Right lung (tissue), 10 donors: ENCODE measurements at places on chromosomes 5 and 9.
A peak's percentile ranks its signal among the peaks of the same experiment; 100 is the strongest.

DNA sequence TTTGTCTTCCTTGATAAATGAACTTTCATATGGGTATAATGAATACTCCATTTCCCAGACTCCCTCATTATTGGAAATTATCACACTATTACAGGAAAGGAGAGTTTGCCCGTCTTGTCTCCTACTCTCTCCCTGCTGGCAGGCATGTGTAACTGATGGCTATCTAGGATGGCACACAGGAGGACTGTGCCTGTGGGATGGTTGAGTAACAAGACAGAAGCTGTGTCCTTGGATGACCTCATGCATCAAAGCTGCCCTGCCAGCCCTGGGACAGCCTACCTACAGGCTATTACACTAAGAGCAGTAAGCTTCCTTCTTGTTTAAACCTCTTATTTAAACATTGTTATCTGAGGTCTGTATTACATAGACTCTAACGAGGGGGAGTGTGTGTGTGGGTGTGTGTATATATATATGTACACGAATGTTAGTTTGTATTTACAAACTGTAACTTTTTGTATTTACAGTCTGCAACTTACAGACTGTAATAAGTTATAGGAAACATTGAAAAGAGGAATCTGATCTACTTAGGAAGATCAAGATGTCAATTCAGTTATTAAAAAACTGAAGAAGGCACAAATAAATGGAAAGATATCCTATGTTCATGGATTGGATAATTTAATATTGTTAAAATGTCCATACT is 247.6 kb upstream of the ACO1 start:
- DNase-seq, result no peak

DNA sequence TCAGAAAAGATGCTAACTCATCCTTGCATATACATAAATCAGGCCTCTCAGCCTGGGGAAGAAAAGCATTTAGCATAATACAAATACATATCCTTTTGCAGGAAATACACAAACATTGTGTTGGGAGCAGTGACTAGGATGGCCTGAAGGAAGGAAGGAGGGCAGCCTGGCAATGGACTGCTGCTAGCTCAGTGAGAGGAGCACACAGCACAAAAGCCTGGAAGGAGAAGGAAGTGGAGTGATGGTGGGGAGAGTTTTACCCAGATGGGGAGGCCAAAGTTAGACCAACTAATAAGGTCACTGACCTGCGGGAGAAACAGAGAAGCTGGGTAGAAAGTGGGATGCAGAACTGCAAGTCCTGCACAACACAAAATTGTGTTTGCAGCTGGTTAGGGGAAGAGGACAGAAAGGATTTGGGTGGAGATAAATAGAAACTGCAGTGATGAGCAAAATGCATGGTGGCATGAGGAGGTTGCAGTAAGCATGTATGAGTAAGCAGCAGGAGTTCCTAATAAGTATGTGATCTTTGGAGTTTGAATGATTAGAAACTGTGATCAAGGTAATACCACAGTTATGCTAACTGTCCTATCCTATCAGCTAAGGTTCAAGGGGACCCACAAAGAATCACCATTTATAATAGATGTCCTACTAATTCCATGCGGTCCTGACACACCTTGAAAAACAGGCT is 39.5 kb downstream of the SEMA6A start:
- no peak for DNase-seq

GRCh38 chr9:90029386-90029785 is 424.6 kb downstream of the GADD45G start:
- no peak for DNase-seq

- DNase-seq, result no peak
These were observed 43.2 kb upstream of the NR3C1 start for GRCh38 chr5:143446535-143447226.

GRCh38 chr5:37717613-37718431 is 122.0 kb downstream of the GDNF start:
- DNase-seq, result peak; percentile 75

GRCh38 chr5:61275841-61276240 is 56.2 kb upstream of the ZSWIM6 start:
- DNase-seq, result no peak

GRCh38 chr5:161934486-161934885 is 86.6 kb downstream of the GABRA1 start:
- DNase-seq, result no peak

GRCh38 chr9:113042884-113043657 is 13.5 kb downstream of the ZFP37 start:
- no peak for DNase-seq

DNA sequence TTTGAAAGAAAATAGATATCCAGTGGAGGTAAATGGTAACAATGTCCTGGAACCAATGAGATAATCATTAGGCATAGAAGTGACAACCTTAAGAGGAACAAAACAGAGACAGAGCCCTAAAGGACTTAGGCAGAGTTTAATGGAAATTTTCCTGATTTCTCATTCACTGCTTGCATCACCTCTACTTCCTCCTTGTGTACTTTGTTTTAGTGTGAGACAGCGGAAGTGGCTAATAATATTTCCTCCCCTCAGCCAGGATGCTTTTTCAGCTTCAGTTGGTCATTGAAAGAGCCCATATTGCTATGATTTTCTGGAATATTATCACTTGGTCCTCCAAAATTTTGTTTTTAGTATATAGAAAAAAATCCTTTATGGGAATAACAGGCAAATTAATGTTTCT is 153.4 kb upstream of the MPDZ start:
- DNase-seq, result no peak

DNA sequence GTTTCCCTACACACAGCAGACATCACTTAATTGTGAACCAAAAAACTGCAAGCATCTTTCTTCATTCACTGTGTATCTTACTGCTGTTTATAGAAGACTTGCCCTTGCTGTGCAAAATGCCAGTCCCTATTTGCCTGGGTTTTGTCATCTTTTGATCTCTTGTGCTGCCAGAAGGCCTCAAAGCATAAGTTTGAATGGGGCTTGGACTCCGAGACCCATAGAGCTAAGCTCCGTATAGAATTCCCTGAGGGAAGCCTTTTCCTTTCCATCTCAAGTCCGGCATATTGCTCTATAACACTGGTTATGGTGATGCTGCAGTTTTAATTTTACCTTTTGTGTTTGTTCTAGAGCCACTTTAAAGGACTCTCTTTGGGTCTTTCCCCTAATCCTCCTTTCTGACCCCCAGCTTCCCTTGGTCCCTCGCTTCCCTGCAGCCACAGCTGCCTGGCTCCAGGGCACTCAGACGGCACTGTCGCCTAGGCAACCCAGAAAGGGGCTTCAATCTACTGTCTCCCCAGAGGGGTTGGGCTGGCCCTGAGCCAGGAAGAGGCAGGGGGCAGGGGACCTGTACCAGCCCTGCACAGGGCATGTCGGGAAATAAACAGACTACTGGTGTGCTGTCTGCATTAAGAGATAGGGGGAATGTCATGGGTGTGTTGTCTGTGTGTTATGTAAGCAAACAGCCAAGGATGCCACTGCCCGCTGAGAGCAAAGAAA is 73.4 kb upstream of the MELK start:
- DNase-seq, result no peak

DNA sequence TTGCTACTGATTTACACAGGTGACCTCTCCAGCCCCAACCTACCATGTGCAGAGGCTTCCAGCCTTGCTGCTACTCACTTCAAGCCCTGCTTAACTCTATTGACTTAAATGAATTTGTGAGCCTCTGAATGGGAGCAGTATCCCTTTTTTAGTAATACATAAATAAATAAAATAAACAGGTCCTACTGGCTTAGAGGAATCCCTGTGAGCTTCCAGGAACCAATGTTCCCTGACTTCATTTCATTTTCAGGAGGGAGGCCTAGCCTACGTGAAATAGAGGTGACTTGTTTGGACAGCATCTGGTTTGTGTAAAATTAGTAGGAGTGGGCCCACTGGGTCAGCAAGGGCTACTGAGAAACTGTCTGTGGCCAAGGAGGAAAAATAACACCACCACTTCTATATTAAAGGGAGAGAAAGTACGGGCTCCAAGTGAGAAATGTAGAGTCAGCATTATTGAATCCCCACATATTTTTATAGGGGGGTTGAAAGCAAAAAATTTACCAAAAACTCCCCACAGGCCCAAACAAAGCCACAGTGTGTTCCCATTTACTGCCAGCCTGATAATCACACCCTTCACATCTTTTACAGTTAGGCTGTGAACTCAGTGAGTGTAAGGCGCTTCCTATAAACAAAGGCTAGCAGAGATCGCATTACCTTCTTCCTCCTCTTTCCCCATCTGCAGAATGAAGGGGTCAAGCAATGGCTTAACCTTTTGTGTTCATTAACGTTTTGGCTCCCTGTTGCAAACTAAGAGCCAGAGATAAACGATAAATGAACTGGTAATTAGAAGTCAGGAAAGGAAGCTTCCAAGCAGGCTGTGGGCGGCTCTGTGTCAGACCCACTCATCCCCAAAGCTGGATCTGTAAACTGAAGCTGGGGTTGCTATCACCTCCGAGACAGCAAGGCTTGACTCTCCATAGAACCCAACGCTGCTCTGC is 138.8 kb upstream of the LIFR start:
- no peak for DNase-seq

- no peak for DNase-seq
These were observed 428.6 kb downstream of the SPOCK1 start for GRCh38 chr5:137070521-137070920.

- no peak for DNase-seq
These were observed 151.1 kb downstream of the DOCK2 start for GRCh38 chr5:169788168-169788567.
